ENCODE measurements at places on chromosomes 12 and 14.

DNA sequence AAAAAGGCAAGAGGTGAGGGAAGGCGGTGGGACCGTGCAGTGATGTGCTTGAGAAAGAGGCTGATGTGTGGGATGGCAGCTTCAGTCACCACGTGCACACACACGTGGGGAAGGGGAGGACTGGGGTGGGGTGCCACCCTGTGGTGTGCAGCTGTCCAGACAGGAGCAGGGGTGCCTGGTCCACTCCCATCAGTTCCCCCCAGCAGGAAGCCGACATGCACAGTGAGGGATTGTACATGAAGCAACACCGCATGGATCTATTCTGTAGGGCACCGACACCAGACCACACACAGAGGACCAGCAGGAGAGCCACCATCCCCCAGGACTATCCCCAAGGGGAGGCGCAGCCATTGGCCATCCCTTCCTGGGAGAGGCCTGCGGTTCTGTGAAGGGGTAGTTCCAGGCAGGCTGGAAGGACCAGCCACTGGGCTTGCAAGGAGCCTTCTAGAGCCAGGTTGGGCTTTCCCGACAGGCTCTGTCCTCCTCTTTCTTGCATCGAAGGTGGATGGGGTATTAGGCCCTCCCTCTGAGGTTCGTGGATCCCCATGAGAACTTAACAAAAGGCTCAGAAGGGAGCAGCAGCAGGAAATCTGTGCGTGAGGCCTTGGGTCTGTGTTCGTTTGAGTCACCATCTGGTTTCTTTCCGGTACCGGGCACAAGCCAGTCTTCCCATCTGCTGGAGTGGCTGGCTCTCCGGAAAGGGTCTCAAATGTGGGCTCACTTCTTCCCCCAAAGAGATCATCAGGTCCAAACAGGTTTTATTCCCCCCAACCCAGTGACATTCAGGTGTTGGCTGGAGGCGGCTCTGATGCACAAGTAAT lies 59.8 kb downstream of the PLEKHG3 start:
- DNase-seq = peak; percentile 81

- DNase-seq = no peak
These were observed 13.9 kb upstream of the UBC start for GRCh38 chr12:124928095-124928911.

GRCh38 chr12:80843969-80844368 lies 93.8 kb downstream of the LIN7A start:
- no peak for DNase-seq

DNA sequence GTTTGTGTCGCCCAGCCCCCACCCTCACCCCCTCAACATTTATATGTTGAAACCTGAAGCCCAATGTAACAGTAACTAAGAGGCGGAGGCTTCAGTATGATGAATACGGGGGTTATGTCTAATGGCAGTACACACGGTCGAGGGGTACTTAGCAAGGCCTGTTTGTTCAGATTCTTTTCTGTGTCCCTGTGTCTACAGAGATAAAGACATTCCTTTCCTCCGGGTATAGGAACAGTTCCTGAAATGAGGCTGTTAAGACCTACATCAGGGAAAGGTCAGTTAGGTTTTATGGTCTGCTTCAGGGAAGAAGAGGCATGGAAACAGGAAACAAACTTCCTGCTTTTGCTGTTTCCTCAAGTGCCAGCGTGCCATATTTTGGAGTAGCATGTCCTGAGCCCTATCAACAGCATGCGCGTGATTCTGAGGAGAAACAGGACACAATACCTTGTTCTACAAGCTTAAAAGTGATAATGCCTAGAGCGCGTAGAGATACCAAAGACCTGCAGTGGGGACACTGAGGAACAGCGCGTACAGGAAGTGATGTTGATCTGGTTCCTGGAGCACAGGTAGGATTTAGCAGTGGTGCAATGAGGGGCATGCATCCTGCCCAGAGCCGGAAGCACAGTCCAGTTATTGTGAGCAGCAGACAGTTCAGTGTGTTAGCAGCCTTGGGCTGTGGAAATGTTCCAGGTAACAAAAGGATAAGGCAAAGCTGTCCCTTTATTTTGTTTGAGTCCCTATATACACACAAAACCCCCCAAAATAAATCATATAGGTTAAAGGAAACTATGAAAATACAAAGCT lies 47.2 kb downstream of the FGD4 start:
- DNase-seq = no peak

GRCh38 chr12:123761841-123762714 lies at the start of gene DNAH10:
Gene DNAH10 (plus strand): TSS chr12:123762301. CDS start chr12:123762337, 36 bp downstream.
- no peak for DNase-seq

GRCh38 chr14:95250140-95250769 lies 69.5 kb downstream of the CLMN start:
- DNase-seq = no peak

DNA sequence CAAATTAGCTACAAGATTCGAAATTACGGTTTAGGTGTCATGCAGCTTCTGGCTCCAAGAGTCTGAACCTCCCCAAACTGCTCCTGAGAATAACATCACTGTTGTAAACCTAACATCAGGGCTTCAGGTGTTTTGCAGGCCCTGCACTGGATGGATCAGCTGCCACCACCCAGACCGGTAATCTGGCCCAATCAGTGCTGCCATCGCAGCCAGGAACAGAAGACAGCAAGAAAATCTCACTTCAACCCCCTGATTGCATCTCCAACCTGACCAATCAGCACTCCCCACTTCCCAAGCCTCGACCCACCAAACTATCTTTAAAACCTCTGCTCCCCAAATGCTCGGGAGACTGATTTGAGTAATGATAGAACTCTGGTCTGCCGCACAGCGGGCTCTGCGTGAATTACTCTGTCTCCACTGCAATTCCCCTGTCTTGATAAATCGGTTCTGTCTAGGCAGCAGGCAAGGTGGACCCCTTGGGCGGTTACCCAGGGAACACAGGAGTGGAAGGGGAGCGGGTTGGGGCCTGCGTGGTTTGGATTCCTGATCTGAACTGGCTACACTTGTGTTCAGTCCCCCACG lies 268.5 kb upstream of the SFSWAP start:
- no peak for DNase-seq

GRCh38 chr12:98229540-98229924 lies 285.9 kb upstream of the TMPO start:
- no peak for DNase-seq

DNA sequence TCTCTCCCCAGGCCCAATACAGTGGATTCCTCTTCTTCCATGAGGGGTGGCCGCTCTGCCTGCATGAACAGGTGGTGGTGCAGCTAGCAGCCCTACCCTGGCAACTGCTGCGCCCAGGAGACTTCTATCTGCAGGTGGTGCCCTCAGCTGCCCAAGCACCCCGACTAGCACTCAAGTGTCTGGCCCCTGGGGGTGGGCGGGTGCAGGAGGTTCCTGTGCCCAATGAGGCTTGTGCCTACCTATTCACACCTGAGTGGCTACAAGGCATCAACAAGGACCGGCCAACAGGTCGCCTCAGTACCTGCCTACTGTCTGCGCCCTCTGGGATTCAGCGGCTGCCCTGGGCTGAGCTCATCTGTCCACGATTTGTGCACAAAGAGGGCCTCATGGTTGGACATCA lies 3.8 kb downstream of the ARHGEF40 start:
- DNase-seq = no peak

DNA sequence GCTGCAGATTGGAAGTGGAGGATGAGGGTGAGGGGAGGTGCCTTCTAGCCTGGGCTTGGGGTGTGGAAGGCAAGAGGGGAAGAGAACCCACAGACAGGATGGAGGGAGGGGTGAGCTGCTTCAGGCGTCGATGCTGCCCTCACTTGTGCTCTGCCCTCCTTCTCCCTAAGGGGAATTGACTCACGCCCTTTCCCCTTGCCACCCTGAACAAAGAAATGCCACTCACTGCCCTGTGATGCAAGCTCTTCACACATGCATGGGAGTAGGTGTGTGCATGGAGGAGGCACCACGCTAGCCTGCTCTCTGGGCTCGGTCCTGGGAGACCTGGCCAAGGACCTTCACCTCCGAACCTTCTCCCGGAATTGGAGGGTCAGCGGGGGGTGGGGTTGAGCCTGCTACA lies 35.7 kb upstream of the PRMT8 start:
- DNase-seq = no peak

GRCh38 chr12:94714378-94715114 lies 64.2 kb upstream of the TMCC3 start:
- DNase-seq = peak; percentile 57

GRCh38 chr12:111444925-111445725 lies 39.4 kb downstream of the SH2B3 start:
- DNase-seq = no peak

- DNase-seq = no peak
These were observed 65.0 kb upstream of the ARHGAP5 start for GRCh38 chr14:32012062-32012461.

- DNase-seq = no peak
These were observed 126.6 kb downstream of the ZFP36L1 start for GRCh38 chr14:68666236-68666635.

GRCh38 chr12:89421092-89421835 lies 69.0 kb upstream of the DUSP6 start:
- no peak for DNase-seq

DNA sequence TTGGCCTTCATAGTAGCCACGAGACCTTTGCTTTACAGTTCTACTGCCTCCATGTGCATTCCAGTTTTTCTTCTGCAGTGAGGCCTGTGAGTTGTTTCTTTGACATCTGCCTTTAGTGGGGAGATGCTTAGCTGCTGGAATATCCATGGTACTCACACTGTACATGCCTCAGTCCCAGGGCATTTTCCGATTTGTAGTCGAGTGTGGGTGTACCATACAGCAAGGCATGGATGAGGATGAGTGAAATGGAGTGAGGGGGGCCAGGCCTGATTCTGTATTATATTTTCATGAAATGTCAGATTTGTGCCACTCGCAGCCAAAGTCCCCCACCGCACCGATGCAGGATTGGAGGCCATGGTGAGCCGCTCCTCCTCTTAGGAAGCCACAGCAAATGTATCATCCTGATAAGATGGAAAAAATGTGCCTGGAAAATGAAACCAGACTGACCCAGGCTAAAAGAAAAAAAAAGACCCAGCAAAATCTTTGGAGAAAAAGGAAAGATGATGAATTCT lies 173.0 kb downstream of the ADGRD1 start:
- DNase-seq = no peak
